ENCODE measurements at places on chromosomes 16 and 17.

DNA sequence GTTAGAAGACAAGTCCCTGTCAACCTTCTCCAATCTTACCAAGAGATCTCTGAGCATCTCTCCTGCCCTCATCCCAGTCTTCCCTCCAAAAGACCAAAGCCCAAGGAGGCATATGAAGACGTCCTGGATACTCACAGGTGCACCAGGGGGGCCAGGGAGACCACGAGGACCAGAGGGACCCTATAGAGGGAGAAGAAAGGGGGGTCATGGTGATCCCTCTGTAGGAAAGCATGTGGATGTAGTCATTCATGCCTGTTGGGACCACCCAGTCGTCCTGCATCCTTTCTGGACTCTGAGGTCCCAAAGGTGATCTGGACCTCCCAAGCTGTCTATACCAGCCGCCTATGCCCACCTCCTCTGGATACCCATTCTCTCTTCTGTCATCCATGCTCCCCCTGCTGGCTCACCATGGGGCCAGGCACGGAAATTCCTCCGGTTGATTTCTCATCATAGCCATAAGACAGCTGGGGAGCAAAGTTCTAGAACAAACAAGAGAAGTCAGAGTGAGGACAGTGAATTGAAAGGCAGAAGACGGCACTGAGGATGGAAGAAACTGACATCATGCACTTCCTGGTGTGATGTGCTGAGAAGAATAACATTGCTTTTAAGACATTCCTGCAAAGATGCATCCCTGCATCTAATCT is 3.3 kb downstream of the COL1A1 start:
- no peak for DNase-seq

- no peak for DNase-seq
Measured at GRCh38 chr16:46853713-46854443, 22.9 kb upstream of the C16orf87 start.

- no peak for DNase-seq
Measured at GRCh38 chr16:84463221-84463620, 41.2 kb downstream of the MEAK7 start.

GRCh38 chr17:66682283-66682682 is 152.6 kb upstream of the CACNG5 start:
- no peak for DNase-seq

DNA sequence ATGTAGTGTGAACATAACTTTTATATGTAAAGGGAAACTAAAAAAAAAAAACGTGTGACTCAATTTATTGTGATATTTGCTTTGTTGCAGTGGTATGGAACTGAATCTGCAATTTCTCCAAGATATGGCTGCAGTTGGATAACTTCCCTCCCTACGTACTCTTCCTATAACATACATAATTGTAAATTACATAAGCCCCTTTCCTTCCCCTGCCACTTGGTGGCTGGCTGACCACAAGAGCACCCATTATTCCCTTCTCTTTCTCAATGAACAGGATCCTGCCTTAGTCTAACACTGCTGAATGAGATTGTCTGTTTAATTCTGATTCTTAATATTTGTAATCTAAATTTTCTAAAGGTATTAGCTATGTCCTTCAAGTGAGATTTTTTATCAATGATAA is 27.8 kb downstream of the CCL4 start:
- DNase-seq: no peak

DNA sequence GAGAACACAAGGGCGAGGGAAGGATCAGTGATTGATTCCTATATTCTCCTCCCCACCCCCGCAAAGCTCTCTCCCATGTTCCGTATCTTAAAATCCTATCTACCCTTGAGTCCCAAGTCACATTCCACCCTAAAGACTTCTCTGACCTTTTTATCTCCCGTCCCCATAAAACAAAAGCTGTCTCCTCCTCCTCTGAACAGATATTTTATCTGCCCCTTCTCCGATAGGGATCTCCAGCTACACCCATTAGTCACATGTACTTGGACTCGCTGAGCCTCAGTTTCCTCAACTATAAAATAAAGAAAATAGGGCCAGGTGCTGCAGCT is 12.8 kb downstream of the GGA2 start:
- DNase-seq: no peak

DNA sequence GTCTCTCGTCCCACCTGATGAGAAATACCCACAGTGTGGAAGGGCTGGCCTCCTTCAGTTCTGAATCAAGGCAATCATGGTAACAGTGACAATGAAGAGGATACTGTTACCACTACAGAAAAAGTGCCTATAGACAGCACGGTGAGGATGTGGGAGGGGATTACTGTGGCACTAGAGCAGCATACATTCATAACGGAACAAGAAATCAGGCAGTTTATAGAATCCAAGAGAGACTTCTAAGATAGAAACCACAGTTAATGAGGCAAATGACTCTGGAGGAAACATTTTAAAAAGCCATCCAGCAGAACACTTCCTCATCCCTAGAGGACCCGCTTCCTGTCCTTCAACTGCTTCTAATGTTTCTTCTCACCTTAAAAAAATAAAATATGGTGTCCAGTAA is 2.7 kb downstream of the RUSF1 start:
- no peak for DNase-seq

DNA sequence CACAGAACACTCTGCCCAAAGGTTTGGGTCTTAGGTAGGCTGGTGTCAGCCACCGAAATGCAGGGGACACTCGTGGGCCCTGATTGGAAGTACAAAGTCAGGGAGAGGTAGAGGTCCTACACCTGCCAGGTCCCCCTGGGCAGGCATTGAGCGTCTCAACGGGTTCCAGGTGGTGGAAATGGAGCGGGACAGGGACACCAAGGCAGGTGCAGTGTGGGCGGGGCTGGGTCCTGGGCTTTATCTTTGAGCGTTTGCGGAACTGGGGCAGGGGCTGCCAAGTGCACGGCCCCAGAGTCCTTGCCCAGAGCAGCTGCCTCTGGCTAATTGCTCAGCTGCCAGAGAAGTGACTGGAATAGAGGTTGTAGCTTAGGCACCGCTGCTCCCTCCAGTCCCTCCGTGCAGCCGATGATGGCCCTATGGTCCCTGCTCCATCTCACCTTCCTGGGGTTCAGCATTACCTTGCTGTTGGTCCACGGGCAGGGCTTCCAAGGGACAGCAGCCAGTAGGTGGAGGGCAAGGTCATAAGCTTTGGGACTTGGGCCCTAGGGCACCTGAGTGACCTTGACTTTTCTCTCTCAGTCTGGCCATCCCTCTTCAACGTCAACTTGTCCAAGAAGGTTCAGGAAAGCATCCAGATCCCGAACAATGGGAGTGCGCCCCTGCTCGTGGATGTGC is at the start of gene ZACN:
ZACN (plus strand) TSS at position 323 of the 675 bp plus-strand sequence; CDS start at position 406, 83 bp downstream.
- no peak for DNase-seq

DNA sequence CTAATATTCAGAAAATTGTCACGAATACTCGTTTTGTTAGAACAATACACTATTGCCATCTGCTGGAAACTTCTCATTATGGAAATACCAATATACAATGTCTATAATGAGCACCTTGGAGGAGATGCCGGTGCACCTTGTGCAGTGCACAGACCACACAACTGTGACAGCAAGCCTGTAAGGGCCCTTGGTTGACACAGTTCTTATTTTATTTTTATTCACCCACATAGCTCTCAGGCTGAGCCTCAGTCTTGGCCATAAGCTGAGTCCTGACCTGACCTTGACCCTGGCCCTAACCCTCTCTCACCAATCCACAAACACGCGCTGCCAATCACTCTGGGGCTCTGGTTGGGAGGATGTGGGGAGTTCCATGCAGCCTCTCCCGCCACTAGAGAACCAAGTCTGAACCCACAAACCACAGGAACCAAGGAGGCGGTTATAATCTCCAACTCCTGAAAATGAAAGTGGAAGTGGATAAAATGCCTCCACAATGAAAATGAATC is 7.6 kb downstream of the AIPL1 start:
- no peak for DNase-seq

DNA sequence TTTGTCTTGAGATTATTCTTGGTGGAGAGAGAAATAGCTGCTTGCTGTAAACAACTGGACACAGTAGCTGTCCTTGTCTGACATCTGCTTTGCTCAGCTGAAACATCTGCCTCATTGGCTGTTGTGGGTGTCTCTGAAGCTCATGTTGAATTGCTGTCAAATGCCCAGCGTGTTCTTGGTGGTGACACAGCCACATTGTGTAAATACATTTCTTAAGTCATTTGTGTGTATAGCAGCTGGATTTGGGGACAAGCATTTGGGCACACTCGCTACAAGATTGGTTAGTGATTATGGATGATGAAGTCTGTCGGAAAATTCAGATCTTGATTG is 5.3 kb downstream of the FAM234A start:
- no peak for DNase-seq

- DNase-seq: no peak
Measured at GRCh38 chr16:58487566-58488351, 12.2 kb upstream of the NDRG4 start.

- DNase-seq: no peak
Measured at GRCh38 chr16:54722210-54722676, 208.4 kb upstream of the IRX5 start.

DNA sequence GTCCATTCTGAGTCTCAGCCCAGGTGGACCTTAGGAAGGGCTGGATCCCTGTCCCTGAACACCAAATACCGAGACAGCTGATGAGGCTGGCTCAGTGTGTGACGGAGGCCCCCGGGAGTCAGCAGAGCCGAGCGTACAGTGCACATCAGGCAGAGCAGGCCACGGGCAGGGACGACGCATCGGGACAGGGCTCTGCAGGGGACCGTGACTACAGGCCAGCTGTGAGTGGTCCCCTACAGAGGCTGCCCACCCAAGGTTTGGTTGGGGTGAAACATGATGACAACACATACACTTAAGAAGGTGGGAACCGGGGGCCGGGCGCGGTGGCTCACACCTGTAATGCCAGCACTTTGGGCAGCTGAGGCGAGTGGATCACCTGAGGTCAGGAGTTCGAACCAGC is 6.4 kb downstream of the CCDC137 start:
- DNase-seq: no peak

- no peak for DNase-seq
Measured at GRCh38 chr17:39556423-39556822, 51.3 kb downstream of the NEUROD2 start.

- no peak for DNase-seq
Measured at GRCh38 chr17:45428931-45429338, 3.7 kb downstream of the ARHGAP27 start.

GRCh38 chr17:17467016-17467415 is 9.8 kb upstream of the MED9 start:
- no peak for DNase-seq

DNA sequence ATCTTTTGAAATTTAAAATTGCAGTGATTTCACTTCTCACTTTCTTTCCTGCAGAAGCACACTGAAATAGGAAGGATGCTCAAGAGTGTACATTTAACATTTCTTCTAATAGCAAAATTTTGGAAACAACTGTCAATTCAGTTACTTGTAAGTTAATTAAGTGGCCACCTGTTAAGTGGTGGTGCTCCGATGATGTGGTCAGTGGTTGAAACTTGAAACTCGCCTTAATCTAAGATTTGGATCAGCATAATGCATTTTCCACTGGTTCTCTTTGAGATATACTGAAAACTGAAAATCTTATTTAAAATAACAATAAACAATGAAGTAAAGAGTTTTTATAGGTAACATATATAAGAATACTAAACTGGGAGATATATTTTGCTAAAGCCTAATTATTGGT is 7.0 kb upstream of the MYH8 start:
- no peak for DNase-seq

DNA sequence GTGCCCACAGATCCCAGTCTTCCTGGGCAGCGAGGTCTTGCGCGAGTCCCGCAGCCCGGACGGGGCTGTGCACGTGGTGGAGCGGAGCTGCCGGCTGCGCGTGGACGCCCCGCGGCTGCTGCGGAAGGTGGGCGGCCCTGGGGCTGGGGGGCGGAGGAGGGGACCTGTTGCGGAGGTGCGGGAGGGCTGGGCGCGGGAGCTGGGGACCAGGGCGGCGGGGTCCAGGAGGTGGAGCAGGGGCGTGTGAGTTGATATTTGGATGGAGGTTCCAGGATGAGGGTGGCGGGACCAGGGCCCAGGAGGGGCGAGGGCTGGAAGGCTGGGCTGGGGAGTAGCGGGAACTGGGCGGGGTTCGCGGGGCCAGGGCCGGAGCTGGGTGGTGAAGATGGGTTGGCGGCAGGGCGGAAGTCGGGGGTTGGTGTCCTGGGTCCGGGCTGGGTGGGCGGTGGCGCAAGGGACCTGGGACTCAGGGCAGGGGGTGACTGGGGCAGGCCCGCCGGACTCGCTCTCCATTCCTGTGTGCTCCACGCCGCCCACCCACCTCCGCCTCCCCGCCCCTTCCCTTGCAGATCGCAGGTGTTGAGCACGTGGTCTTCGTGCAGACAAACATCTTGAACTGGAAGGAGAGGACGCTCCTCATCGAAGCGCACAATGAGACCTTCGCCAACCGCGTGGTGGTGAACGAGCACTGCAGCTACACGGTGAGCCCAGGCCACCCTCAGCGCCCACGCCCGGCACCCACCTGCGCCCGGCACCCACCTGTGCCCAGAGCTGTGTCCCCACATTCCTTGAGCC is 29.6 kb downstream of the SEC14L5 start:
- no peak for DNase-seq

- no peak for DNase-seq
Measured at GRCh38 chr17:1597861-1598342, 30.7 kb downstream of the SLC43A2 start.
